ENCODE measurements at places on chromosomes 6 and 20.

- DNase-seq: no peak
Observed at GRCh38 chr6:125111219-125111983, 42.2 kb upstream of the TPD52L1 start.

DNA sequence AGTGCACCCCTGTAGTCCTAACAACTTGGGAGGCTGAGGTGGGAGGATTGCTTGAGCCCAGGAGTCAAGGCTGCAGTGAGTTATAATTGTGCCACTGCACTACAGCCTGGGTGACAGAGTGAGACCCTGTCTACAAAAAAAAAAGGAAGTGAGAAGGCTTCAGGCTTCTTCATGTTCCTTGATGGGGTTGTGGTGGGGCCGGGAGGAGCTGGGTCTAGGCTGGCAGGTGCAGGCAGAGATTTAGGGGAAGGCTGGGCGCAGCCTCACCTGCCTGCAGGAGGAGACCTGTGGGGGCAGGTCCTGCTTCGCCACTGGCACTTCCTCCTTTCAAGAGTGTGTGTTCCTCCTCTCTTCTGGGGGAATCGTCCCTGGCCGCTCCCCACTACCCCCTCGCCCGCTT, 63.9 kb downstream of the CHMP4B start:
- no peak for DNase-seq

DNA sequence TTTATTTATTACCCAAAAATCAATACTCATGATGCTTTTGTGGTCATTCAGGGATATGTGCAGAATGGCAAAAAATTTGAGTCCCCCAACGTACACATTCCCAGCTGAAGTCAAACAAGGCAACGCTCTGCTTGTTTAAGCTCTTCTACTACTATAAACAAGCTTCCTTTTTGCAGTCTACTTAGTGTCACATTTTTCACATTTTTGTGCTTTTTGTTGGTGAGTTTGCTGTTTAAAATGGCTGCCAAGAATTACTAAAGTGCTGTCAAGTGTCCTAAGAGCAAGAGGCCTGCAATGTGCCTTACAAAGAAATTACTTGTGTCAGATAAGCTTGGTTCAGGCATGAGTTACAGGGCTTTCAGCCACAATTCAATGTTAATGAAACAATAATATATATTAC, 2.1 kb downstream of the WFDC8 start:
- DNase-seq: no peak

DNA sequence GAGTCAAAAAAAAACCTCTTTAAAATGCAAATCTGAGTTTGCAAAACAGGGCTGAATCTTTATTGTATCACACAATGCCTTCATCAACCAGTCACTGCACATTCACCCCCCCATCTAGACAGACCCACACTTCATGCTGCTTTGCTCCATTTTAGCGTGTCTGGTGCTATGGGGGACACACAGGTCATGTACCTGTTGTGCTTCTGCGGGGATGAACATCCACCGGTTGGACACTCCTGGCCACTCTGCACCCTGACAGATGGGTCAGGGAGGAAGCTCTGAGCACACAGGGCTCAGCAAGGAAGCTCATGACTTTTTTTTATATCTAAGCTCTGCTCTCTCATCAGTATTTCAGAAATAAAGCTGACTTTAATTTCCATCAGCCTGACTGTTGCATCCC, 136.3 kb downstream of the PRND start:
- DNase-seq: no peak

GRCh38 chr6:142474531-142475289, 172.9 kb downstream of the ADGRG6 start:
- DNase-seq: peak; percentile 52

- DNase-seq: no peak
Observed at GRCh38 chr20:20018366-20018765, 1.2 kb downstream of the NAA20 start.

- no peak for DNase-seq
Observed at GRCh38 chr6:157047951-157048350, 270.8 kb downstream of the ARID1B start.

DNA sequence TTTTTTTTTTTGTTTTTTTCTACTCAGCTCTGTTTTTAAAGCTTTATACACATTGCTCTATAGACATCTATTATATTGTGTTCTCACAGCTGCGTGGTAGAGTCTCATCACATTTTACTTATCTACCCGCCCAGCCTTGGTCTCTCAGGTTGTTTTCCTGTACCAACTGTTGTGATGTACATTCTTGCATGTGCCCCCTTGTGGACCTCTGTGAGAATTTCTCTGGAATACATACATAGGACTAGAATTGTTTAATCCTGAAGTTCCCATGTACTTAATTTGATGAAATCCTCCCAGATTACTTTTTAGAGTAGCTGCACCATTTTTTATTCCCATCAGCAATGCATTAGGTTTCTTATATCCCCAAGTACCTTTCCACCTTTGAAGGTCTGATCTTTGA, 40.4 kb upstream of the TINAG start:
- DNase-seq: no peak

GRCh38 chr20:46400828-46401477, 5.5 kb downstream of the ELMO2 start:
- DNase-seq: peak; percentile 77

DNA sequence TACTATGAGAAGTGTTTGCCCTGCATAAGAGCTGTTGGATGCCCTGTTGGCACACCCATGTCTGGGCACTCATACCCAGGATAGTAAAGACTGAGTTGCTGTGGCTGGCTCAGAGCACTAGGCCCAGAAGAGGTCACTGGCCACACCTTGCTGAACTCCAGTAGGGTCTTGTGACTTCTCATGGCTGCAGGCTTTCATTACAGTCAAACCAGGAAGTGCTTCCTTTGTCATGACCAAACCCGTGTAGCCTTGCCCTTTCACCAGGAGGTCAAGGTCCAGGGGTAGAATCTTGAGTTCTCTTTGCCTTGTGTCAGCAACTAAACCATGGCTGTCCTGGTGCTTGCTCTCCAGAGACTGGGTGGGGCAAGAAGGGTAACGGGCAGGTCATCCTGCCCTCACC, 49.5 kb downstream of the CD164 start:
- no peak for DNase-seq

- no peak for DNase-seq
Observed at GRCh38 chr6:166379800-166380199, 2.9 kb downstream of the MPC1 start.

GRCh38 chr20:5680192-5680591, 70.0 kb upstream of the SHLD1 start:
- no peak for DNase-seq

DNA sequence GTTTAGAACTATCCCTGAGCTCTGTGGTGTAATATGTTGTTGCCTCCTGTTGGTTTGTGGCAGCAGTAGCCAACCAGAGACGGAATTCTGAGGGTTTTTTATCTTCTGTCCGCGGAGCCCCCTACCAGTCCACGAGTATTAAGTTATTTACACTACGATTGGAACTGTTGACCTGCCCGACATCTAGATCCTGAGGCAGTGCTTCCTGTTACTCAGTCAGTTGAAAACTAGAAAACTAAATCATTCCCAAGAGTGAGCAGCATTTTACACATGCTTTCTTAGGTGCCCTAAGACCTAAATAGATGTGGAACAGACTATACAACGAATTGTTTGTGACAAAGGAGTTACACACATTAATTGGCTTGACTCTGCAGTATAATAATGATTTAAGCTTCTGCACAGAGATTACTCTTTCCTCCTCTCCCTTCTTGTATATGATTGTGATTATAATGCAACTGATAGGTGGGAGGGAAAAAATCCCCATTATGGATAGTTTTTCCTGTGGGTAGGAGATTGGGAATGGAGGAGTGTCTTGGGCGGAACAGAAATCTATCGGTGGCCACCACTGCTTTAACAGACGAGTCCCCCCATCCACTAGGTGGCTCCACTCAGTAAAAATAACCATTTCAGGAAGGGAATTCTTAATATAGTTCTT, 1.7 kb downstream of the LOC128125822 start:
- peak; percentile 70 for DNase-seq

Measured in CD4-positive, alpha-beta T cell treated with Interleukin-2 at 100 ng/mL for 4 hours (primary cell).